ENCODE measurements at places on chromosomes 7 and 10.
A peak's percentile ranks its signal among the peaks of the same experiment; 100 is the strongest.

GRCh38 chr10:27197980-27198620 is 42.5 kb downstream of the ACBD5 start:
- no peak for DNase-seq

DNA sequence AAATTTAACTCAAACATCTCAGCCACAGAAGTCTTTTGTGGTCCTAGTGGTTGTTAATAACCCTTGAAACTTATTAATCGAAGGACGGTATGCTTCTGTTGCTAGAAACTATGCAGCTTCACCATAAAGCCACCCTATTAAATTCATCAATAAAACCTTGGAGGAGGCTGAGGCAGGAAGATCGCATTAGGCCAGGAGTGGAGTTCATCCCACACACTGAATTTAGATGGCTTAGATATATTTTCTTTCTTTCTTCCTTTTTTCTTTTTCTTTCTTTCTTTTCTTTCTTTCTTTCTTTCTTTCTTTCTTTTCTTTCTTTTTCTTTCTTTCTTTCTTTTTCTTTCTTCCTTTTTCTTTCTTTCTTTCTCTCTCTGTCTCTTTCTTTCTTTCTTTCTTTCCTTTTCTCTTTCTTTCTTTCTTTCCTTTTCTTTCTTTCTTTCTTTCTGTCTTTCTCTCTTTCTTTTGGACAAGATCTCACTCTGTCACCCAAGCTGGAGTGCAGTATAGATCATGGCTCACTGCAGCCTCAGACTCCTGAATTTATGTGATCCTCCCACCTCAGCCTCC is 30.9 kb upstream of the CASD1 start:
- no peak for DNase-seq

- DNase-seq = no peak
Observed at GRCh38 chr10:14377591-14378175, 47.0 kb upstream of the FRMD4A start.

DNA sequence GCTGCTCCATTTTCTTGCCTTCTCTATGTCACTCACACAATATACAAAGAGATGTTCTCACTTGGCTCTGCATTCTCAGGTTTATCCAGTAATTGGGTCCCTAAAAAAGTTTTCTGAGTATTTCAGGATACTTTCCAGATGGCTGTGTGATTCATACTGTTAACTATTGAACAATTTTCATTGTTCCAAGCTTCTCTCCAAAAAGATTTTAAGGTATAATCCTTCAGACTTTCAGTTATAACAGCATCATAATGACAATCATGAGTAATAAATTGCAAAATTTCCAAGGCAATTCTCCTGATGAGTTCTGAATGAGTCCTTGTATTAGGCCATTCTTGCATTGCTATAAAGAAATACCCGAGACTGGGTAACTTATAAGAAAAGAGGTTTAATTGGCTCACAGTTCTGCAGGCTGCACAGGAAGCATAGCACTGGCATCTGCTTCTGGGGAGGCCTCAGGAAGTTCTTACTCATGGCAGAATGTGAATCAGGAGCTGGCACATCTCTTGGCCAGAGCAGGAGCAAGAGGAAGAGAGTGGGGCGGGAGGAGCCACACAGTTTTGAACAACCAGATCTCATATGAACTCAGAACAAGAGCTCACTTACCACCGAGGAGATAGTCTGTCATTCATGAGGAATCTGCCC is 148.1 kb downstream of the SLC16A9 start:
- no peak for DNase-seq

- no peak for DNase-seq
Observed at GRCh38 chr7:157532068-157532467, 195.3 kb downstream of the DNAJB6 start.

DNA sequence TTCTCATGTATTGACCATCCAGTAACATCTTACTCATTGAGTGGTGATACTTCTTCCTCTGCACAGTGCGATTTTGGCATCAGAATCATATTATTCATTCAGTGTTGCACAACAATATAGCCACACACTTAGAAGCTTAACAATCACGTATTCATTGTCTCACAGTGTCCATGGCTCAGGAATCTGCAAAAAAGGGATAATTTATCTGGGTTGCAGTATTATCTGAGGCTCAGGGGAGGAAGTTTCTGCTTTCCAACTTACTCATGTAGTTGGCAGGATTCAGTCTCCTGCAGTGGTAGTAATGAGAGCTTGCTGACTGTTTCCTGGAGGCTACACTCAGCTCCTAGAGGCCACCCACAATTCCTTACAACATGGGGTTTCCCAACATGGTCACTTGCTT is 803.6 kb downstream of the SORCS1 start:
- no peak for DNase-seq

DNA sequence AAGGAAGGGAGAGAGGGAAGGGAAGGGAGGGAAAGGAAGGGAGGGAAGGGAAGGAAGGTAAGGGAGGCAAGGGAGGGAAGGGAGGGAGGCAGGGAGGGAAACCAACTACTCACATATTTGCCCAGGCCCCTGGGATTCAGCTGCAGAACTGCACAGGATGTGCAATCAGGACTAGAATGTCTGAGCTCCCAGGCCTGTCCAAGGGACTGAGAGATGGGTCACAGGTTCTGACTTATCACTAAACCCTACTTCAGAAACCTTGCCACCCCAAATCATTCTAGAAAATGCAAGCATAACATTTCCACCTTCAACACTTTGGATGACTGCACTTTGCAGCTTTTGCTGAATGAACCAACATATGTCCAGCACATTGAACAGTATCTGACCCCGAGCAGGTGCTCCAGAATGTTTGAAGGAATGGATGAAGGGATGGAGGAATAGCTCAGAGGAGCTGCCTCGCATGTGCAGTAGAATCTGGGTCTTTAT is 245.3 kb downstream of the KCNMA1 start:
- no peak for DNase-seq

GRCh38 chr10:69955211-69955805 is 97.3 kb upstream of the MACROH2A2 start:
- no peak for DNase-seq

- DNase-seq = no peak
Observed at GRCh38 chr7:101633511-101633910, 4.4 kb upstream of the MYL10 start.

DNA sequence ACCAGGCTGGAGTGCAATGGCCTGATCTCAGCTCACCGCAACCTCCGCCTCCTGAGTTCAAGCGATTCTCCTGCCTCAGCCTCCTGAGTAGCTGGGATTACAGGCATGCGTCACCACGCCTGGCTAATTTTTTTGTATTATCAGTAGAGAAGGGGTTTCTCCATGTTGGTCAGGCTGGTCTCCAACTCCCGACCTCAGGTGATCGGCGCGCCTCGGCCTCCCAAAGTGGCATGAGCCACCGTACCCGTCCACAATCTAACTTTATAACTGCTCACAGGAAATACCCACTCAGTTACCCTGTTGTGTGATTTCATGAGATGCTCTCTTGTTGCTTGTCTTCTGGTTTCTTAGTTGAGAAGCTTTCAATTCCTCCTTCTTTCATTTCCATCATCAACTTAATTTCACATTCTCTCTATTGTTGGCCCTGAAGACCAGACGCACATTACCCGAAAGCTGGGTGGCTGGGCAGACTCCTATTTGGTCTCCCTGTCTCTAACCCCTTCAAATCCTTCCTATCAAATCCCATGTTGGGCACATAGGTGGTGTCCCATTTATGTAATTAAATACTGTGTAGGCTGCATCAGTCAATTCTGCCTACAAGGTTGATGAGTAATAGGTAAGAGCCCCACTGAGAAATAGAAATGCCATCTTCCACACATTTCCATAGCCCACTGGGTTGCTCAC is 1.1 kb upstream of the GSTO2 start:
- no peak for DNase-seq

- DNase-seq = no peak
Observed at GRCh38 chr10:15045380-15045779, 1.6 kb downstream of the OLAH start.

GRCh38 chr7:31371621-31372020 is 31.1 kb upstream of the NEUROD6 start:
- DNase-seq = no peak

GRCh38 chr7:36865019-36865418 is 140.7 kb upstream of the AOAH start:
- DNase-seq = no peak

GRCh38 chr7:4883372-4884144 is at the start of gene RADIL:
Gene RADIL (minus strand): TSS chr7:4883716. CDS start chr7:4878139, 5,577 bp downstream.
- peak; percentile 89 for DNase-seq

DNA sequence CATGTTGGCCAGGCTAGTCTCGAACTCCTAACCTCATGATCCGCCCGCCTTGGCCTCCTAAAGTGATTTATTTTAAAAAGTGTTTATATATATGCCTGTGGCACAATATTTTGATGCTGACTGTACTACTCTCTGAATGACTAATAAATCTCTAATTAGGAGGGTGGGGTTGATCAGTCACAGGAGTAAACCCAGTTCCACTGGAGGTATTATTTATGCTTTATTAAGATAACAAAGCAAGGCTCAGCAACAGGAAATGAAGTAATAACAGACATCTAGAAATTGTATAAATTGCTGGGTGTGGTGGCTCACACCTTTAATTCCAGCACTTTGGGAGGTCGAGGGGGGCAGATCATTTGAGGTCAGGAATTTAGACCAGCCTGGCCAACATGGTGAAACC is 26.0 kb upstream of the MCU start:
- DNase-seq = no peak

DNA sequence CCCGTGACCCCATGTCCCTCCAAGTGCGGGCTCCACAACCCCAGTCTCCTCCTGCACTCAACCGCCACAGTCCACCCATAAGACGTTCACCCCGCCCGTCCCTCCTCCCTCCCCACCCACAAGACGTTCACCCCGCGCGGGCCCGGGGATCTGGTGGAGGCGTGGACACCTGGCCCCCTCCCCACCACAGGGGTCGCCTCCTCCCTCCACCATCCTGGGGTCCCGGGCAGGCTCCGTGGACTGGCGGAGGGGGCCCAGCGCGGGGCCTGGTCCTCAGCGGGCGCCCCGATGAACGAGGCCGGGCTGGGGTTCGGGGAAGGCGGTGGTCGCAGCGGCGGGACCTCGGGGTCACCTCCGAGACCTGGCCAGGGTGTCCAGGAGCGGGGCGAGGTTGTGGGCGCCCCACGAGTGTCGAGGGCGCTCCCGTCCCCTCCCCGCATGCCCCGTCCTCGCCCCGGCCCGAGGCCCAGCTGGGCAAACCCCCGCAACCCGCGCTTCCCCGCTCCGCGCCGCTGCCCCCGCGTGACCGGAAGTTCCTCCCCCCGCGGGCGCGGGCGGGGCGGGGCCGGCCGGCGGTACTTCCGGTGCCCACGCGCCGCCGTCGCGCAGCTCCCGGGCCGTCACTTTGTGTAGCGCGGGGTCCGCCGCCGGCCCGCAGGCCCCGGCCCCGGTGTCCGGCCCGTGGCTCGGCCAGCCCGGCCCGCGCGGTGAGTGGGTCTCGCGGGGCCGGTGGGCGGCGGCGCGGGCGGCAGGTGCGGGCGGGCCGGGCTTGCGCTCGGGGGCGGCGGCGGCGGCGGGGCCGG is at the start of gene ZNF316:
ZNF316 (plus strand) TSS at position 578 of the 803 bp plus-strand sequence. CDS start 5,092 bp downstream, outside the sequence.
- peak; percentile 76 for DNase-seq

GRCh38 chr10:100370714-100371481 is 23.9 kb downstream of the SCD start:
- peak; percentile 93 for DNase-seq

GRCh38 chr7:97847791-97848190 is 24.4 kb downstream of the ASNS start:
- no peak for DNase-seq

DNA sequence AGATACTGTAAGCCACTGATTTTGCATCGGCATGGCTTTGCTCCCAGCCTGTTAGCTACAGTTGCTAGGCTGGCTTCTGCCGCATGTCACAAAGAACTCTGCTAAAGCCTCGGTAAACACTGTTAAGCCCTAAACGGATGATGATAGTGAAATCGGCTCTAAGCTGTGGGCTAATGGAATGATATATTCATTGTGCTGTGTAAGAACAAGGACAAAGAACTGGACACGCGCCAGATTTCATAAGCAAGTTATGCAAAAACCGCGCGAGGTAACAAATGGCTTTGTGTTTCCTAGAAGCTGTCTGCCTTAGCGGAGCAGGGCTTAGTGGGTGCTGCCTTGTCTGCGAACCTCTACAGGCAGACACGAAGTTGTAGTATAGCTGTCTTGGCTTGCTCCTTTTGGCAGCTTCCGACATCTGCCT is 331.3 kb upstream of the COBL start:
- no peak for DNase-seq

- DNase-seq = peak; percentile 57
Observed at GRCh38 chr7:1169409-1170368, 9.7 kb upstream of the ZFAND2A start.

- no peak for DNase-seq
Observed at GRCh38 chr10:129871966-129872365, 92.1 kb downstream of the EBF3 start.

DNA sequence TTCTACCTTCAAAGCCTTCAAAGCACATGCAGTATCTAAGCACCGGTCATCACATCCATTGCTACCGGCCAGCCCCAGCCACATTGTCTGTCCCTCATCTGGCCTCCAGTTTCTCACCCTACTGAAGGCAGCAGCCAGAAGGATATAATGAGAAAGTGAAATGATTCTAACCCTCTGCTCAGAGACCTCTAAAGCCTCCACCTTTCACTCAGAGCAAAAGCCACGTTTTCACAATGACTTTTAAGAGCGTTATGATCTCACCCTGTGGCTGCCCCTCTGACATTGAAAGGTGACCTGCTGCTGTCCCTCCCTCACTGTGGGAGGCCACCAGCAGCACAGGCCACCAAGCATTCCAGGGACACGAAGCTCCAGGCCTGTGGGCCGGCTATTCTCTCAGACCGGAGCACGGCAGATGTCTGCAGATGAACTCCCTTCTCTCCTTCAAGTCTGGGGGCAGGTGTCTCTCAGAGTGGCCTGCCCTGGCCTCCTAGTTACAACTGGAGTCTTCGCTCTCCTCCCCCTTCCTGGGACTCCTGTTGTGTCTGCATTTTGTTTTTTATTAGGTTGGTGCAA is 94.9 kb upstream of the EEPD1 start:
- DNase-seq = no peak

DNA sequence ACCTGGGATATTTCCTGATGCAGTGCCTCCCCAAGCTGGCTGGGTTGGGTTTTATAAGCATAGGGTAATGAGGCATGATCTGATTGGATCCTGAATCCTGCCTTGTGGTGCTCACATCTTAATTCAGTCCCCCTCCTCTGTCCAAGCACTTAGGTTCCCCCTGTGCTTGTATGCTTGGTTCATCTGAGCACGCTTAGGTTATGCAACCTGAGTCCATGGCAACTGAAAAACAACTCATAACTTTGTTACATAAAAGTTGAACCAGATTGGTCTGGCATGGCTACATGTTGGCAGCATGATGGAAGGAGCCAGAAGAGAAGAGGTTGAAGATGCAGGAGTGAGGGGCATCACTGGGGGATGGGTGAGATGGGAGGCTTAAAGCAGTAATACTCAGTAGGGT is 57.3 kb upstream of the OSBPL3 start:
- DNase-seq = no peak

DNA sequence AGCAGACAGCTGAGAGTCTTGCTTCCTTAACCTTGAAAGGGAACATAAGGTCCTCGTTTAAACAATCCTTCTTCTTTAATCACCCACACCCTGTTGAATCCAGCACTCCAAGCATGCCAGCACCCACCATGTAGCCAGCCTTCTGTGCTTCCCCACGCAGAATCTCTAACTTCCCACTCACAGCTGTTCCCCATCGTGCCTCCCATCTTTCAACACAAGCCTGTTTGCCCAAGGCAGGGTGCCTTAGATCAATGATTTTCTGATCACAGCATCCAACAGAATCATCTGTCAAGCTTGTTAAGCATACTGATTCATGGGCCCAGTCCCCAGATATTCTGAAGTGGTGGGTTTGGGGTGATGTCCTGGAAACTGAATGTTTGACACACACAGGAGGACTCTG is 530.8 kb downstream of the SH2D4B start:
- no peak for DNase-seq

- no peak for DNase-seq
Observed at GRCh38 chr7:46525876-46526275, 604.8 kb upstream of the IGFBP3 start.

GRCh38 chr10:3902809-3903410 is 117.9 kb upstream of the KLF6 start:
- no peak for DNase-seq

All from head of caudate nucleus (tissue), 42 donors.